ENCODE measurements at places on chromosomes 1 and 21. TPM values are rescaled to one million over a fixed set of nuclear protein-coding genes. Genes with fewer than 3 reads are reported as not detected.

GRCh38 chr1:21622466-21623315 lies 46.5 kb downstream of the RAP1GAP start:
- DNase-seq: peak; percentile 75

DNA sequence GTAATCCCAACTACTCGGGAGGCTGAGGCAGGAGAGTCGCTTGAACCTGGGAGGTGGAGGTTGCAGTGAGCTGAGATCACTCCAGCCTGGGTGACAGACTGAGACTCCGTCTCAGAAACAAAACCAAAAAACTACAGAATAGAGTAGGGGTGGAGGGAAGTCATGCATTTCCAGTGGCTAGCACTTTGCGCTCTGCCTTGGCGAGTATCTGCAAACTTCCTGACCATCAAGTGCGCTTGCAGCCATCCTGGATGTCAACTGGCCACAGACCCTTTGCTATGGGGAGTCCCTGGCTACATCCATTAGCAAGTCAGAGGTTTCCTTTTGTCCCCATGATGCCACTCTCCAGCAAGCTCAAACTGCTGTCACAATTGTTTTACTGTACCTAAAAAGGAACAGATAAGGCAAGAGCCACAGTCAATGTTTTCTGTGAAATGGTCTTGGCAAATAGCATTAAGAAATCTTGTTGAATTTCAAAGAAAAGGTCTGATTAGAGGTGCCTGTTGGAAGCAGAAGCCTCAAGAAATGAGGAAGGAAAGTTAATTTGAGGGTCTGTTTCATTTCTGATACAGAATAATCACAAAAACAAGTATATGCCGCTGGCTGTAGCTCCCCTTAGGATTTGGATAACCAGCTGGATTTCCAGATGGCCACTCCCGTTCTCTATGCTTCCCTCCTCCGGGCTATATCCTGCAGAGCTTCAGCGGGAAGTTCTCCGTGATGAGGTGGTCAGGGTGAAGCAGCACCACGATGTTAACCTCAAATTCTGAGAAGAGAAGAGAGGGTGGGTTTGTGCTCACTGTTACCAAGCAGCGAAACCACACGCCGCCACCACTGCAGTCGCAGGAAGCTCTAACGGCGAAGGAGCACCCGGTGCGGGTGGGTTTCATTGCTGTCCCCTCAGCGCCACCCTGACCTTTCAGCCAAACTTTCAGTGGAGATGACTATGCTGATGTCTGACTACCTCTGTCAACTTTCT lies 42.0 kb downstream of the VPS26C start:
- peak; percentile 77 for DNase-seq

DNA sequence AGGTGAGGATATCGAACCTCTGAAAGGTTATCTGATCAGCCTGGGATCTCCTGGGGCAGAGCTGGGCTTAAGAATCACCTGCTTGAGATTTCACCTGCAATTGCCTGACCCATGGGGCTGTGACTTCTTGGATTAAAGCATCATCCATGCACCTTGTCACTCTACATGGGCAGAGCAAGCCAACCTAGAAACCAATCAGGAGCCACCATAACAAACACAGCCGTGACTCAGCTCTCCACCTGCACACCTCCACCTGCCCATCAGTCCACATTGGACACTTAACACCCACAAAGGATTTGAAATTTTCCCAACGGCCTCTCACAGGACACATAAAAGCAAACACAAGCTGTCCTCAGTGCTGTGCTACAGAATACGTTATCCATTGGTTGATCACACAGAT lies 35.1 kb upstream of the ETS2 start:
- DNase-seq: no peak

Gene CD5L
- total RNA-seq: not detected

Gene FABP3
- not detected for total RNA-seq
